ENCODE measurements at places on chromosomes 12 and 14. TPM values are rescaled to one million over a fixed set of nuclear protein-coding genes. Genes with fewer than 3 reads are reported as not detected.
A peak's percentile ranks its signal among the peaks of the same experiment; 100 is the strongest.

RNF212B gene
- total RNA-seq, result not detected

DNA sequence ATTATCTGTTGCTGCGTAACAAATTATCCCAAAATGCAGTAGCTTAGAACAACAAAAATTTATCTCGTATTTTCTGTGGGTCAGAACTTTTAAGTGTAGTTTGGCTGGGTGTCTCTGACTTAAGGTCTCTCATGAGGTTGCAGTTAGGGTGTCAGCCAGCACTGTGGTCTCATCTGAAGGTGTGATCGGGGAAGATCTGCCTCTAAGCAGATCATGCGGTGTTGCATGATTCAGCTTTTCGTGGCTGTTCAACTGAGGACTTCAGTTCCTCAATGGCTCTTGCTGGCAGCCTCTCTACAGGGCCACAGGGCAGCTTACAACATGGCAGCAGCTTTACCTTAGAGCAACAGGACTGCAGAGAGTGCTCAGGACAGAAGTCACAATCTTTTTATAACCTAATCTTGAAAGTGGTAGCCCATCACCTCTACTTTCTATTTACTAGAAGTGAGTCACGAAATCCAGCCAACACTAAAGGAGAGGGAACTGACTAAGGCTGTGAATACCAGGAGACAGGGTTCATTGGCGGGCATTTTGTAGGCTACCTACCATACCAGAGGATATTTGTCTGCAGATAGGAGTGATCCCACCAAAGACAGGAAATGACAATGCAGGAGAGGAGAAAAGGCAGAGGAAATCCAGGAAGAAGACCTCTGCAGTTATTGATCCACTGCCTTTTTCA lies 1.8 kb upstream of the TMPRSS12 start:
- no peak for DNase-seq
- H3K36me3 ChIP-seq, result no peaks in the 10 kb centered on the region
- no peak overlapping the region for H3K27ac ChIP-seq
- no peaks in the 10 kb centered on the region for H3K4me1 ChIP-seq
- no peak overlapping the region for H3K4me3 ChIP-seq
- no peaks in the 10 kb centered on the region for H3K27me3 ChIP-seq

DNA sequence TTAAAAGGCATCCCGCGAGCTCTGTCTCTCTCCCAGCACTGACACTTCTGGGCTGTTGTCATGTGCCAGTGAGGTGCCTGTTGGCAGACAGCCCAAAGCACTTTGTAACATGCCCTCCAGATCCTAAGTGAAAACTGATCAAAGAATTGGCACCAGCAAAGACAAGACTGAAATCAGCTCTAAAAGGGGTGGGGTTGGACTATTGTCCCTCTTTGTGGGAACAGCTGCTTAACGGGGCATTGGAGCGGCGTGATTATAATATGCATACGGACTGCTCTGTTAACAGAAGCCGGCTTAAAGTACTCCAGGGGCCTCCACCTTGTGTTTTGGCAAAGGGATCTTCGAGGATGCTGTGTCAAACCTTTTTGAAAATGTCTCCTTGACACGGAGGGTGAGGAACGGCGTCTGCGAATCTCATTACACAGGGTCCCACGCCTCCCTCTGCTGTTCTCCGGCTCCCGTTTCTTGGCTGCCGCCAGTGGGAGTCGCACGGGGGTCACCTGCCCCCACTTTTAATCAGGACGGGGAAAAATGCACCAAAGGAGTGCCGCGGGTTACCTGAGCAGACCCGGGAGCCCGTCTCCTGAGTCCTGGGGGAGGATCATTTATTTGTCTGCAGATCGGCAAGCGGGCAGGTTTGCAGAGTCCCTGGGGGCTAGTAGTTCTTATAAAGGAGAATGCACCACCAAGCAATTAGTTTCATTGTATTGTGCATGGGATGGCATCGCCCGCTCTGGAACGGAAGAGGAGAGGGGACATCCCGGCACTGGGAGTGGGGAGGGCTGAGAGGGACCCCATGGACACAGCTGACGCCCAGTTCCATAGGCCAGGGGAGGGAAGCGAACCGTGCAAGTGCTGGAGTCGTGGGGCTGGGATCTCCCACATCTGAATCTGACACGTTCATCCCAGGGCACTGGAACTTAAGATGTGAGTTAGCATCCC lies 44.3 kb downstream of the SPRING1 start:
- peak; percentile 78 for DNase-seq
- no peak overlapping the region for H3K4me3 ChIP-seq
- H3K36me3 ChIP-seq, result no peaks in the 10 kb centered on the region

DLK1 gene
- total RNA-seq, result not detected

- DNase-seq, result no peak
- H3K27me3 ChIP-seq, result no peaks in the 10 kb centered on the region
- no peaks in the 10 kb centered on the region for H3K36me3 ChIP-seq
- H3K27ac ChIP-seq, result no peak overlapping the region
- no peaks in the 10 kb centered on the region for H3K4me1 ChIP-seq
- no peak overlapping the region for H3K4me3 ChIP-seq
Observed at GRCh38 chr12:114339626-114340025, 66.3 kb downstream of the TBX5 start.
